ENCODE measurements at places on chromosomes 16 and 17.

DNA sequence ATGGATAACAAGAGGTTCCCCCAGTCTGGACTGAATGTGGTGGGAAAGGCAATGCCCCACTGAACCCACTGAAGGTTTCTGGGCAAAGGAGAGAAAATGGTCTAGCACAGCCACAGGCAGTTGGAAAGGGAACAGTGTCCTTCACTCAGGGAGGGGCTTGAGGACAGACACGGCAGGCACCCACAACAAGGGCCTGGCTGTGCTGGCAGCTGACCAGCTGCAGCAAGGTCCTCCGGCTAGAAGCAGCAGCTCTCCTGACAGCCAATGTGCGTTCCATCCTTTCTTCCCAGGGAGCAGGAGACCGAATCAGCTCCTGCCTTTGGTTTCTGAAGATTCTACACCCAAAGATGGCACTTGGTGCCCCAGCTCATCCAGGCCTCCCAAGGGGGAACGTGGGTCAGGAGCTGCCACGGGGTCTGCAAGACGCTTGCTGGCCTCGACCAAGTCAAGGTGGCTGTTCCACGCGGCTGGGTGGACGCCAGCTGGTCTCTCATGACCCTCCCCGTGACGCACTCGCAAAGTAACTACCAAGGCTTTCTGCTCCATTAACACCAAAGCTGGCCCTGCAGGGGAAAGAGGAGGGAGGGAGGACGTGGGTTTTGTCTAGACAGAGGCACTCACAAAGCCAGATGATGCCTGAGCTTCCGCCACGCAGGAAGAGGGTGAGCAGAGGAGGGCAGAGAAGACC, 11.1 kb downstream of the ABR start:
- no peak for DNase-seq

GRCh38 chr17:69461951-69462369, 47.5 kb downstream of the MAP2K6 start:
- no peak for DNase-seq

GRCh38 chr17:40526668-40527067, 25.2 kb upstream of the TNS4 start:
- DNase-seq: no peak

GRCh38 chr17:81513753-81514488, 1.3 kb upstream of the ACTG1 start:
- no peak for DNase-seq

DNA sequence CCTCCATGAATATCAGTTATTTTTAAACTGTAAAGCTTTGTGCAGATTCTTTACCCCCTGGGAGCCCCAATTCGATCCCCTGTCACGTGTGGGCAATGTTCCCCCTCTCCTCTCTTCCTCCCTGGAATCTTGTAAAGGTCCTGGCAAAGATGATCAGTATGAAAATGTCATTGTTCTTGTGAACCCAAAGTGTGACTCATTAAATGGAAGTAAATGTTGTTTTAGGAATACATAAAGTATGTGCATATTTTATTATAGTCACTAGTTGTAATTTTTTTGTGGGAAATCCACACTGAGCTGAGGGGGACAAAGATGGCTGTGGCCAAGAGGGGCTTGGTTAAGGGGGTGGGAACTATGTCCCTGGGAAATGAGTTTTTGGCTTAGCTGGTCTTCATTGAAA, 2.3 kb downstream of the CCL11 start:
- DNase-seq: no peak

DNA sequence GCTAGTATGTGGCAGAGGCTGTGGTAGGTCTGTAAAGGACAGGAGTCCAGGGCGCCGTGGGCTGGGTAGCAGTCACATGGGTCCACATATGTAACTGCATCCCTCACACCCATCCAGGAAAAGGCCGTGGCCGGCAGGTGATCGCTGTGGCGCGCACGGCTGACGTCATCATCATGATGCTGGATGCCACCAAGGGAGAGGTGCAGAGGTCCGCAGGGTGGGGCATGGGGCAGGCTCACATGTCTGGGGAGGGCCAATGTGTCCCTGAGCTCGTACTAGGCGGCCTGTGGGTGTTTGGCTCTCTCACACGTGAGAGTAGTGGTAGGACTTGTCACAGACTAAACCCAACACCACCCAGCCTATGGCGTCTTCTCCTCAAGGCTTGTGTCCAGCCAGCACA, 9.0 kb upstream of the MYO15A start:
- DNase-seq: no peak

Measured in stimulated activated CD8-positive, alpha-beta memory T cell treated with anti-CD3 and anti-CD28 coated beads, Interleukin-4, amount 100 ng/mL, for 1 hour (primary cell).